ENCODE measurements at places on chromosomes 7 and 10. TPM values are rescaled to one million over a fixed set of nuclear protein-coding genes. Genes with fewer than 3 reads are reported as not detected.

UBE3C gene
- total RNA-seq: 52.2 TPM

SAMD9 gene
- total RNA-seq: 86.3 TPM

- H3K27me3 ChIP-seq: no peaks in the 10 kb centered on the region
- H3K27ac ChIP-seq: no peak overlapping the region
- no peak overlapping the region for H3K4me3 ChIP-seq
Measured at GRCh38 chr7:144738708-144739314, 97.0 kb downstream of the TPK1 start.

- peaks cover 7% of the 10 kb centered on the region for H3K36me3 ChIP-seq
- no peak for DNase-seq
- peaks cover 17% of the 10 kb centered on the region for H3K4me1 ChIP-seq
- no peak overlapping the region for H3K4me3 ChIP-seq
- peak overlapping the region; percentile 77 for H3K27ac ChIP-seq
Measured at GRCh38 chr10:71836596-71836974, 14.5 kb downstream of the PSAP start.

GRCh38 chr7:117284692-117285091 lies 38.2 kb downstream of the WNT2 start:
- no peaks in the 10 kb centered on the region for H3K27me3 ChIP-seq
- no peak overlapping the region for H3K4me3 ChIP-seq
- no peaks in the 10 kb centered on the region for H3K4me1 ChIP-seq
- no peak for DNase-seq

DNA sequence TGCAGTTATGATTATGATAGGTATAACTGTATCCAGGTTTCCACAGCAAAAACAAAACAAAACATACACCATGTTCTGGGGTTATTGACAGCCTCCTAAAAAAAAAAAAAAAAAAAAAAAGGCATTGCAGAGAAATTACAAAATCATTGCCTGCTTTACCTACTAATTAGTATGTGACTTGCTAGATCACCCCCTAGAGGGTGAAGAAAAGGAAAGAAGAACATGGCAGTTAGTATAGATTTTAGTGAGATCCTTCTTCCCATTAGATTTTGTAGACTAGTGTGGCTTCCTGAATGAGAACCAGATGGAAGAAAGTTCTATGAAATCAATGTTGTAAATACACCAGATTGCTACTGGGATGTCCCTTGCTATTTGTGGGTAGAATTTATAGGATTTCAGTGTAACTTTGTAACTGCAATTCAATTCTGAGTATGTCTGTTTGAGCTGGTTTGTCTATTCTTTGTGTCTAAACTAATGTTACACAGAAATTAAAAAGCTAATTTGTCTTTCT lies 24.0 kb upstream of the AGBL3 start:
- DNase-seq: no peak
- H3K4me1 ChIP-seq: no peaks in the 10 kb centered on the region
- no peak overlapping the region for H3K4me3 ChIP-seq
- H3K27ac ChIP-seq: peak overlapping the region; percentile 13
- peaks cover 15% of the 10 kb centered on the region for H3K36me3 ChIP-seq

- no peak for DNase-seq
- H3K36me3 ChIP-seq: no peaks in the 10 kb centered on the region
- peak overlapping the region; percentile 91 for H3K27ac ChIP-seq
- peaks cover 11% of the 10 kb centered on the region for H3K4me1 ChIP-seq
- H3K4me3 ChIP-seq: peak overlapping the region; percentile 81
Measured at GRCh38 chr10:70886921-70887665, 1.3 kb downstream of the PCBD1 start.

DNA sequence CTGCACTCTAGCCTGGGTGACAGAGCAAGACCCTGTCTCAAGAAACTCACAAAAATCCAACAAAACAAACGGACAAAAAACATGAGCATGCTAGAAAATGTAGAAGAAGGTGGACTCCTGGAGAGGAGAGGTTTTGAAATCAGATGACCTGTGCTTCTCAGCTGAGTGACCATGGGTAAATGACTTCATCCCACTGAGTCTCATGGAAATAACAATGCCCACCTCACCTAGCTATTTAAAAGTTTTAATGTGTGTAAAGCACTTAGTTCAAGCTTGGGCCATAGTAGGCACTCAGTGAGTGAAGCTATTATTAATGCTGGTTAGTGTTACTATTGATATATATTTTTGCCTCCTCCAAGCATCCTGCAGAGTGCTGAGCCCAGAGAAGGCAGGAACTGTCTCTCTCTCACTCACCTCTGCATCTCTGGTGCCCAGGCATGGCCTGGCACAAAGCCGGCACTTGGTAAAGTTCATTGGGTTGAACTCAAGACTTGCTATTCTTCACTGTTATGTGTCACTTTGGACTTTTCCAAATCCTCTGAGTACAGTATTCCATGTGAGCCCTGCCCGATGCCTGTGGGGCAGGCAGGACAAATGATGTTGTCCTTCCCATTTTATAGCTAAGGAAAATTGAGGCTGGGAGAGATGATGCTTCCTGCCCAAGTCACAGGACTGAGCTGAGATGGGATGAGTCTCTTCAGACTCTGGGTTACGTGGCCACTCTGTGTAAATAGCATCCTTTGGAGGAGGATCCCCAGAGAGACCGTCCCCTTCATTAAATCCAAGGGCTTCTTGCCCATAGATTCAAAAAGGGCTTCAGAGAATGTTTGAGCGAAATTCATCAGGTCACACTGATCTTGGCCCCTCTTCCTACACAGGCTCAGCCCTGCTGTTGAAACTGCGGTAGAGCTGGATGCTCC lies 81.4 kb upstream of the EMX2 start:
- no peaks in the 10 kb centered on the region for H3K36me3 ChIP-seq
- H3K27ac ChIP-seq: peak overlapping the region; percentile 62
- H3K4me3 ChIP-seq: no peak overlapping the region
- DNase-seq: no peak

DNA sequence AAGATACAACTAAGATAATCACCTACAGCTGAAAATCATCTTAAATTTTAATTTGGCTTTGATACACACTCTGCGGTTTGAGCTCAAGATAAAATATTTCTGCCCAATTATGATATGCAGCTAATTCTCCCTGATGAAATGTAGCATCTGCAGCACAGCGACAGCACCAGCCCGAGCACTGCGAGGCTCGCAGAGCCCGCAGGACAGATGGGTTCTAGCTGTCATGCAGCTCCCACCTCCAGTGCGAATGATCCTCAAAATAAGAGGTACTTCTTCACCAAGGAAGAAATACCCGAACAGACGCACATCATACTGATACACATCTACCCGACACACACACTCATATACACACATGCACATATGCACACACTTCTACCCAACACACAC lies 457.6 kb downstream of the PTPRN2 start:
- H3K27ac ChIP-seq: no peak overlapping the region
- H3K36me3 ChIP-seq: no peaks in the 10 kb centered on the region
- no peak for DNase-seq
- H3K27me3 ChIP-seq: no peaks in the 10 kb centered on the region
- H3K4me1 ChIP-seq: no peaks in the 10 kb centered on the region

DNA sequence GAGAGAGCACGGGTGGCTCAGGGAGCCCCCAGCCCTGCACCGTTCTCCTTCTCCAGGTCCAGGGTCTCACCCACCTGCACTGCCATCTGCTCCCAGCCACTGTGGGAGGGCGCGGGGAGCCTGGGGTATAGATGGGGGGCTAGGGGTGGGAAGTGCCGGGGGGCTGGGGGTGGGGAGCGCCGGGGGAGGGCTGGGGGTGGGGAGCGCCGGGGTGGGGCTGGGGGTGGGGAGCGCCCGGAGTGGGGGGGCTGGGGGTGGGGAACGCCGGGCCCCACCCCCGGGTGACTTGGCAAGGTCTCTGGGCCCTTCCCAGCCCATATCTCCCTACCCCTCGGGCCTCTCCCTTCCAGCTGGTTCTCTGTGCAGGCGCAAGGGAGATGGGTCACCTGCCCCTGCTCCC lies at the start of gene GRIFIN:
Gene GRIFIN (minus strand): TSS at position 101 of the 400 bp plus-strand sequence. CDS start 15 bp downstream, at position 86.
- H3K4me1 ChIP-seq: peaks cover 26% of the 10 kb centered on the region
- no peaks in the 10 kb centered on the region for H3K36me3 ChIP-seq
- H3K27me3 ChIP-seq: no peaks in the 10 kb centered on the region
- no peak within 1 kb of the TSS for H3K4me3 ChIP-seq

GRCh38 chr7:75743455-75743859 lies 4.7 kb upstream of the HIP1 start:
- no peak overlapping the region for H3K4me3 ChIP-seq
- DNase-seq: no peak
- no peaks in the 10 kb centered on the region for H3K27me3 ChIP-seq
- H3K27ac ChIP-seq: no peak overlapping the region
- H3K36me3 ChIP-seq: no peaks in the 10 kb centered on the region
